Stimulated activated CD8-positive, alpha-beta memory T cell treated with anti-CD3 and anti-CD28 coated beads, Interleukin-7, amount 100 ng/mL, for 4 hours (primary cell): ENCODE measurements at places on chromosomes 3 and 15.

DNA sequence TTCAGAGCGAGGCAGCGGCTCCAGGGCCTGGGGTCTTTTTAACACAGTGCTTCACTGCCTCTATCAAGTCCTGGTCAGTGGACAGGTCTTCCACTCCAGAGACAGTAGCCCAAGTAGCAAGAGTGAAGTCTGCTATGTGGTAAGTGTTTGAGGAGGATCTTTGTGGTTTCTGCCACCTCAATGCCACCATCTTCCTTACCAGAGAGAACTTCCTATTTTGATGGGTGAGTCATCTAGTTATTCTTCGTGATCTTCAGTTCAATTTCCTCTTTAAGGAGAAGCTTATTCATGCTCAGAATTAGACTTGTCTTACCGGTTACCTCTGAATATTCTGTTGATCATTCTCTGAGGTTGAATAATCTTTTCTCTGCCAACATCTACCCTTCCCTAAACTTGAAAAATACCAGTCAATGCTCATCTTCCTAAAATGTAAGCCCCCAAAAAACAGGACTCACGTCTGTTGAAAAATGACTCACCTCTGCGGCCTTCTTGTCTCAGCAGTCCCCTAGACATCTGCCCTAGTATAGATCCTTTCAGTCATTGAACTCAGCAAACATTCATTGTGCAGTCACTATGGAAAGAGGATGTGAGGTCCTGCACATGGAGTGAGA is 32.2 kb upstream of the BCL6 start:
- peak; percentile 50 for DNase-seq

DNA sequence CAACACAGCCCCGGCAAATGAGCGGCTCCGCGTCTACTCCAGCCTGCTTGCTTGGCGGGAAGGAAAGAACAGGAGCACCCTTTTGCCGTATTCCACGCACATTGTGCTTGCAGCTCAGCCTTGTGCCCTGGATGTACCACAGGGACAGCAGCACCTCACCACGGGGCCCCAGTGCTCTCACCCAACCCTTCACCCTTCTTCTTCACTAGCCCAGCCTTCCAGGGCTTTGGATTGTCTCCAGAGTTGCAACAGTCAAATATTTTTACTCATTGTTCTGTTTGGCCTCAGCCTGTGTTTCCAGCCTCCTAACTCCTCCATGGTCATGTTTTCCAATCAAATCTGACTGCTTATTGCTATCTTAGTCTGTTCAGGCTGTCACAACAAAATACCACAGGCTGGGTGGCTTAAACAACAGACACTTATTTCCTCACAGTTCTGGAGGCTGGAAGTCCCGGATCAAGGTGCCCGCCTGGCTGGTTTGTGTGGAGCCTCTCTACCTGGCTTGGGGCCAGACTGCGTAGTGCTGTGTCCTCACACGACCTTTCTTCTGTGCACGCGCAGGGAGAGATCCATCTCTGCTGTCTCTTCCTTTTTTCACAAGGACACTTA is 79.2 kb upstream of the ABHD17C start:
- no peak for DNase-seq

GRCh38 chr3:151899996-151900395 is 26.6 kb downstream of the SUCNR1 start:
- DNase-seq, result no peak

GRCh38 chr15:32884146-32884545 is 166.3 kb downstream of the GREM1 start:
- no peak for DNase-seq

GRCh38 chr15:27993996-27994780 is 104.9 kb downstream of the OCA2 start:
- DNase-seq, result no peak

- DNase-seq, result no peak
Observed at GRCh38 chr3:159877924-159878323, 110.7 kb upstream of the IL12A start.

GRCh38 chr3:131174752-131175151 is 148.1 kb downstream of the NEK11 start:
- DNase-seq, result peak; percentile 9

DNA sequence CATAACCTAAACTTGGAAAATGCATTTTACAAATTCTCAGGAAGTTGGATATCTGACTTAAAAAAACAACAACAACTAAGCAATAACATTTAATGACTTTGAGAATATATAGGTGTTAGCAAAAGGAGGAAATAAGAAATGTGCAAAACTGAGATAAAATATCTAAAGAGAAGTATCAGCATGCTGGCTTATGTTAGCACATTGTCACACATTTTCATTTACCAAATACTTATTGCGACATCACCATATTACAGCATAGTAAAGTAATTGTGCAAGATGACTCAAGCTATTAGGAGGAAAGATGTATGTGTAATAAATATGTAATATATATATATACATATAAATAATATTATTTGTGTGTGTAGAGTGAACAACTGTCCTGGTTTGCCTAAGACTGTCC is 9.2 kb downstream of the PTX3 start:
- no peak for DNase-seq

DNA sequence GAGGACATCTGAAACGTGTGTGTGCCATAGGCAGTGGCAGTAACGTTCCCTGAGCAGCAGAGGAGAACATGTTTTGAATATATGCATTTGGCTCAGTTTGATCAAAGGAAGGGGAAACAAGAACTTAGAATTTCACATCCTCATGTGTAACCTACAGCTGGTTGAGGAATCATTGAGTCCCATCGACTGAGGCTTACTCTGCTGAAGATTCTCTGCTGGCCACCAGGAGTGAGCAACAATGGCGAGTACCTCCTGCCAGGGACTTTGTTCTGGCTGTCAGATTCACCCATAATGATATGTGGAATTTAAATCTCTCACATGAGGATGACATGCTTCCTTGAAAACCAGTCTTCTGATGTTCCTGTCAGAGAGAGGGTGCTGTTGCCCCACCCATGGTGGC is 21.3 kb downstream of the GORASP1 start:
- DNase-seq, result no peak

DNA sequence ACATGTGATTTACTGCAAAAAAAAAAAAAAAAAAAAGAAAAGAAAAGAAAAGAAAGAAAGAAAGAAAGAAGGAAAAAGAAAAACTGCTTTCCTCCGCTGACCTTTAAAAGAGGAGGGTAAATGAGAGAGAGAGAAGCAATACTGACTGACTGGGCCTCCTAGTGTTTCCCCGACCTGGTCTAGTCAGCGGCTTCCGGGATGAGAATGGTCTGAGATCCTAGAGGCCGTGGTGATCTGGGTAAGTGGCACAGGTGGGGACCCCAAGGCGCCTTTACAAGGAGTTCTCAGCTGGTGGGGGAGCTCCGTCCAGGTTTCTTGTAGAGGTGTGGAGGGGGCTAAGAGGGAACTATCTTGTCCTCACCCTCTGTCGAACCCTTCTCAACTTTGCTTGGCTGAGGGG is 223.1 kb downstream of the MEIS2 start:
- DNase-seq, result no peak

DNA sequence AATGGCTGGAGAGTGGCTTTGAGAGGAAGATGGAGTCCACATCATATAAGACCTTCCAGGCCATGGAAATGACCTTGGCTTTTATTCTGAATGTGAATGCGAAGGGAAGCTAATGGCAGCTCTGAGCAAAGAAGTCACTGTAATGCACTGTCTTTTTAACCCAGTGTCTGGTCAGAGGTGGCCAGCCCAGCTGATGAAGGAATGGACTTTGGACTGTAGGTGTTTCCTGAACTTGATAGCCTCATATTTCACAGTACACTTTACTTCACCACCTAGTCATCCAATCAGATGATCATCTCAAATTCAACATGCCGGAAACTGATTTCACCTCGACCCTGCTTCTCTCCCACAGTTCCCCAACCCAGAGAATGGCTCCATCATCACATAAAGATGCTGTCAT is 33.4 kb downstream of the DCLK3 start:
- no peak for DNase-seq

- peak; percentile 6 for DNase-seq
Observed at GRCh38 chr15:82044373-82045178, 1.2 kb downstream of the MEX3B start.

DNA sequence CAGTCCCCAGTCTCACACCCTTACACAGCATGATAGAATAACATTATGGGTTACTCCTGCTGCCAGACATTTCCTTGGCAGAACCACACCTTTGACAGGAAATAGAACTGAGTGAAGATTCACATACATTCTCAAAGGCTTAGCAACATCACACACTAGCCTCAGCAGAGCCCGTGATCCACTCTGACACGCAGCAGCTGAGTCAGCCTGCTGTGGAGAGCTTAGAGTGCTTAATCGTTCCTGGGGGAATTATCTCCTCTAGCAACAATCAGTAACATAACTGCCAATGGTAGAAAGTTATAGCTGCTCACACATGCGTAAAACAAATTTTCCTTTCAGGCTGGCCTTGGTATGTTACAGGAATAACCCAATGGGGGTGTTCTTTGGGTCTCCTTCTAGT is 382.1 kb downstream of the GAP43 start:
- DNase-seq, result no peak

DNA sequence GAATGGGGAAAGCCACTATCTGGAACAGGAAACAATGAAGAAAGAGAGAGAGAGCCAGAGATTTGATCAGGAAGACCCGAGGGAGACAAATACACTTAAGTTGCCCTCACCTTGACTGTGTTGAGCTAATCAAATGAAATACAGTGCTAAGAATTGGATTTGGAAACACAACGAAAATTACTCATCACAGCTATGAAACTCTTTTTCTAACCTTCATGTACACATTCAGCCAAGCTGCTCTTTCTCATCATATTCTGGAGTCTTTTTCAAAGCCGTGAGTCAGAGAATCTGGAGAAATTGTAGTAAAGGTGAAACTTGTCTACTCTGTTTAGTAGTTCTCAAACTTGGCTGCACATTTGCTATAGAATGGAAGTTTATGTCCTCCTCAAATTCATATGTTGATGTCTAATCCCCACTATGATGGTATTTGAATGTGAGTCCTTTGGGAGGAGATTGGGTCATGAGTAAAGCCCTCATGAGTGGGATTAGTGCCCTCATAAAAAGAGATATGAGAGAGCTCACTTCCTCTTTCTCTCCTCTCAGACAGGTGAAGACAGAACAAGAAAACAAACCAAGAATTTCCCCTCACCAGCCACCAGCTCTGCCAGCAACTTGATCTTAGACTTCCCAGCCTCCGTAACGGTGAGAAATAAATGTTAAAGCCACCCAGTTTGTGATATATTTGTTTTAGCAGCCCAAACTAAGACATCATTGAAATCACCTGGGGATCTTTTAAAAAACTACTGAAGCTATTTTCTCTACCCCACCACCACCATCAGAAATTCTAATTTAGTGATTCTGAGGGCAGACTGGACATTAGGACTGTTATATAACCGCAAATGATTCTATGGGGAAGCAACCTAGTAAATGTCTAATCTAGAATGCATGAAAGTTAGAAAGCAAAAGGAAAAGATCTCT is 143.6 kb upstream of the GRM7 start:
- no peak for DNase-seq

DNA sequence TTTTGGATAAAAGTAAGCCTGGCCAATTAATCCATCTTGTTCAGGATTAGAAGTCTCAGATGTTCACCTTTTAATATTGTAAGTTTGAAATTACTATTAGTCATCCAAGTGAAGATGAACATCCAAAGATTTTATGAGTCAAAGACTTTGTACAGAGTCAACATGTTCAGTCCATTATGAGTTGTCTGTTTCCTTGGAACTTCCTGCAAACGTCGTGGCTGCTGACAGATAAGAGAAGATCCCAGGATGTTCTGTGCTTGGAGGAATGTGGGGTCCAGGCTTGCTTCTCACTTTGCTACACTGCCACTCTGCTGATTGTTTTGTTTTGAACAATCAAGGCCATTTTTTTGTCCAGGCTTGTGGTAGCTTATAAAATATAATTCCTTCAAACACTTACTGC is 74.3 kb upstream of the SLCO2A1 start:
- DNase-seq, result no peak

- DNase-seq, result no peak
Observed at GRCh38 chr15:67070150-67070549, 4.7 kb downstream of the SMAD3 start.

GRCh38 chr15:86743283-86743903 is 663.7 kb downstream of the AGBL1 start:
- peak; percentile 22 for DNase-seq

- no peak for DNase-seq
Observed at GRCh38 chr15:50438251-50438650, 14.0 kb downstream of the USP8 start.

GRCh38 chr15:40927873-40928806 is 1.0 kb upstream of the DLL4 start:
- no peak for DNase-seq

DNA sequence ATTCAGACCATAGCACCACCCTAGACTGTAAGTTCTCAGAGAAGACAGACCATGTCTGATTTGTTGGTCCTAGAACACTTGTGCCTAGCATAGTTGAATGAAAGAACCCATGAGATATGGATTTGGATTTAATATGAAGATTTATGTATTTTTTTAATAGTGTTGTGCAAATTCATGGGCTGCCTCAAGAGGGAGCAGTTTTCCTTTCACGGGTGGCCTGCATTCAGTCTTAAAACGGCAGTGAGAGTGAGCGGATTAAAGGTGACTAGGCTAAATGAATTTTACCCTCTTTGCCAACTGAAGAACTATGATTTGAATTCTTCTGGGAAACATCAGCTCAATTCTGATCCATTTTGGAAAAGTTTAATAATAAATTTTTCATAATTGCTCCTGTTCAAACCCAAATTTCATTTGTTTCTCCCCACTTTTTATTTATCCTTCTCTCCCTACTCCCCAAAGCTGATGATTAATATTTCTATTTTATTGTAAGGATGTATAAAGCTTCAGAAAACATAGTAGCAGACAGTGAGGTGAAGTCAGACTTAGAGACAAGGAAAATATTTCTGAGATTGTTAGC is 67.3 kb downstream of the MORC1 start:
- no peak for DNase-seq
